ENCODE measurements at places on chromosomes 16 and 17. TPM values are rescaled to one million over a fixed set of nuclear protein-coding genes. Genes with fewer than 3 reads are reported as not detected.

GRB7 gene
- total RNA-seq: 19.0 TPM

SYNGR3 gene
- total RNA-seq: 4.7 TPM

TNS4 gene
- total RNA-seq: 56.5 TPM

CCL14 gene
- not detected for total RNA-seq

PLCG2 gene
- 2.1 TPM for total RNA-seq

CHST4 gene
- not detected for total RNA-seq

CCL8 gene
- not detected for total RNA-seq

CLEC18C gene
- 1.4 TPM for total RNA-seq

TEX2 gene
- 23.6 TPM for total RNA-seq

HEXIM1 gene
- 6.6 TPM for total RNA-seq

PMFBP1 gene
- total RNA-seq: 1.3 TPM

CD300H gene
- not detected for total RNA-seq

RAB40C gene
- total RNA-seq: 15.7 TPM

TRAP1 gene
- total RNA-seq: 139 TPM

KSR1 gene
- 5.1 TPM for total RNA-seq
